Trophoblast cell (in vitro differentiated cells and primary cell): ENCODE measurements at places on chromosomes 2 and 18.

DNA sequence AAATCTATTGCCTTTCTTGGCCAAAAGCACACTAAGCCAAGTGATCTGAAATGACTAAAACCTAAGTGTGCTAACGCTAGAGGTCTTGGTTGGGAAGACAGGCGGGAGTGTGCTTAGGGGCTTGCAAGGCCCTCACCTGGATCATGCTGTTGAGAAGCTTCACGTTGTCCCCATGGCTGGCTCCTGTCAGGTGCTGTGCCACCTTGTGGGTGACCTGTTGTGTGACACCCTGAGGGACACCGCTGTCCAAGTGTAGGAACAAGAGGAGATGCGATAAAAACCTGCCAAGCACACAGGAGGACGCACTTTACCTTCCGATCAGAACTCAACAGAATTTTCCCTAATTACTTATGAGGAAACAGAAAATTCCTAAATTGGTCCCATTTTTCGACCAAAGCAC lies 50.8 kb downstream of the EPG5 start:
- peak; percentile 14 for DNase-seq

GRCh38 chr2:23445450-23445868 lies 60.5 kb downstream of the KLHL29 start:
- no peak for DNase-seq

- peak; percentile 31 for DNase-seq
Measured at GRCh38 chr2:11558214-11558886, 24.5 kb downstream of the GREB1 start.

- no peak for DNase-seq
Measured at GRCh38 chr2:110955556-110955955, 165.2 kb upstream of the BCL2L11 start.

GRCh38 chr18:59778434-59778833 lies 81.2 kb upstream of the CCBE1 start:
- peak; percentile 13 for DNase-seq

DNA sequence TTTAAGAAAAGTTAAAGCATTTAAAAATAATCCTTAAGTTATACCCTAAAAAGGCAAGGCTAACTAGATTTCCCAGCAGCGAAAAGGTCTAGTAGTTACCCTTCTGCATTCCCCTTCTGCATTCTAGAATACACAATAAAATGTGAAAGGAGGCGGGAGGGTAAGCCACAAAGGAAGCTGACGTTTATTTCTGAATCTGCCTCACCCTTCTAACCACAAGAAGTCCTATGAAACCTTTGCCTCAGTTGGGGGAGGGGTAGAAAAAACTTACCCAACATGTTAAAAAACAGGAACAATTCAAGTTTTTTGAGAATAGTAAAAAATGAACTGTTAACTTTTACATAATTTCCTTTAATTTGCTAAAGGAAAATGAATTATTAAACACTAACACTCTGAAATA lies 11.3 kb downstream of the STK17B start:
- DNase-seq = peak; percentile 82

DNA sequence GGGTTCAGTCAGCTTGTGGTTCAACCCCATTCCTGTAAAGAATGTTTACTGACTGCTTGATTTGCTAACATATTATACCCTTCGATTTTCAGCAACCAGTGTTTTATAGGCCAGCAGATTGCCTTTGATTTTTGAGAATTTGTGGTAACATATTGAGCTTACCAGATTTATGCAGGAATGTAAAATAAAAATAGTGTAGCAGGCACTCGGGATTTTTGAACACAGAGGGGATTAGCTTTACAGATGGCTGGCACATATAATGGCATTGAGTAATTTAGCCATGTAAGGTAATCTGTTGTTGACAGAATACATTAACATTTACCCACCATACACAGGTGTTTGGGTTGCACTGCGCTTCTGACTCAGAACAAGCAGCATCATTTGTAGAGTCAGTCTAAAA lies 354.0 kb downstream of the LRRTM1 start:
- DNase-seq = no peak

DNA sequence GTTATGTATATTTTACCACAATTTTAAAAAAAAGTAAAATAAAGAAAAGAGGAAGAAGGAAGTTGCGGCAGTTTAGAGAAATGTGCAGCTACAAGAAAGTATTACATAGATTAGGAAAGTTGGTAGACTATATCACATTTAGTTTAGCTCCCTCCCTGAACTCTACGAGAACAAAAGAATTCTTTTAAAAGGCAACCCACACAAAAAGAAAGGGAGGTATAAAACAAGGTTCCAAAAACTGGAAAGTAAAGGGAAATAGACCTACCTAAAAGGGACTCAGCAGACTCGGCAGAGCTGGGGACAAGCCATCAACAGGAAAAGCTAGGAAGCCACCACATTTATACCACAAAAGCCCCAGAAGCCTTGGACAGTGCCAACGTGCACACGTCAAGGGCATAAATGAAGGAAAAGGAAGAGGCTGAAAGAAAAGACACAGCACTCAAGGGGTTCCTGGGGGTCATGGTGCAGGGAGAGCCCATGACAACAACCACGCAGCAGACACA lies 9.1 kb downstream of the TMEM127 start:
- no peak for DNase-seq

DNA sequence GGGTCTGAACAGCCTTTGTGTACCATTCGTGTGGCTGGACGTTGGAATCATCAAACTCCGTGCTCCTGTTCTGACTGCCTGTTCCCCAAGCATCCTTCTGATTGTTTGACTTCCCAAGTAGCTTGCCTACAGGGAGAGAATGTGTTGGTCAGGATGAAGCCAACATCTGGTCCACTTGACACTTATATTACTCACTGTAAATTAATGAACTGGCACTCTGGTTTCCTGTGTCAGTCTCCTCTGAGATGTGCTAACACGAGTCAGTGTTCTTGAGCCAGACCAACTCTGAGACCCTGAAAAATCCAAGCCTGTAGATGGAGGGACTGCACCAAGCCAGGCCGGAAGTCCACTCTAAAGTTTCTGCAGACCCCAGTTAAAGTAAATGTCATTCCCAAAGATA lies 440.9 kb downstream of the ZNF516 start:
- no peak for DNase-seq

- no peak for DNase-seq
Measured at GRCh38 chr2:49004036-49004626, 150.2 kb downstream of the FSHR start.

DNA sequence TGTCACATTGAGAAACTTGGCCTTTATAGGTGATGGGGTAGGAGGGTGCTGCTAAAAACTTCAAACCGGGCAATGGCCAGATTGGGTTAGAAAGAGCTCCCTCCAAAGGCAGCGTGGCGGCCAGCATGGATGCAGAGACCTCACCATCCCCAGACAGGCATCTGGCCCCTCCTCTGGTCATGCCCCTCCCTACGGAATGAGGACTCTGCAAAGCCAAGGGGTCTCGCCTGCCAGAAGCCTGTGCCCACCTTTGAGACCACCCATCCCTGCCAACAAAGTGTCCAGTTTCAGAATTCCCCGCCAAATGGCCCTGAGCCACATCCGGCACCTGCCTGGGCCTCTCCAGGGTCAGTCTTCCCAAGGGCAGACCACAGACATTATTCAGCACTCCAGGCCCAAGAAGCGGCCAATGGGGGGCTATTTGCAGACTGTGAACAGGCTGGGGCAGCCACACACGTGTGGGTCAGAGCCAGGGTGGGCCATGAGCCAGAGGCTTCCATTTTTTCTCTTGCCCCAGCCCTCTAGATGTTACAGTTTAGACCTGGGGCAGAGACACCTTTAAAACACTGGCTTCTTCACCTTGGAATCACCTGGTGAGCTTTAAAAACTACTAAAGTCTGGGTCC lies 4.2 kb upstream of the ATP6V1B1 start:
- DNase-seq = no peak

- DNase-seq = no peak
Measured at GRCh38 chr2:69291004-69291650, 95.9 kb downstream of the GFPT1 start.

DNA sequence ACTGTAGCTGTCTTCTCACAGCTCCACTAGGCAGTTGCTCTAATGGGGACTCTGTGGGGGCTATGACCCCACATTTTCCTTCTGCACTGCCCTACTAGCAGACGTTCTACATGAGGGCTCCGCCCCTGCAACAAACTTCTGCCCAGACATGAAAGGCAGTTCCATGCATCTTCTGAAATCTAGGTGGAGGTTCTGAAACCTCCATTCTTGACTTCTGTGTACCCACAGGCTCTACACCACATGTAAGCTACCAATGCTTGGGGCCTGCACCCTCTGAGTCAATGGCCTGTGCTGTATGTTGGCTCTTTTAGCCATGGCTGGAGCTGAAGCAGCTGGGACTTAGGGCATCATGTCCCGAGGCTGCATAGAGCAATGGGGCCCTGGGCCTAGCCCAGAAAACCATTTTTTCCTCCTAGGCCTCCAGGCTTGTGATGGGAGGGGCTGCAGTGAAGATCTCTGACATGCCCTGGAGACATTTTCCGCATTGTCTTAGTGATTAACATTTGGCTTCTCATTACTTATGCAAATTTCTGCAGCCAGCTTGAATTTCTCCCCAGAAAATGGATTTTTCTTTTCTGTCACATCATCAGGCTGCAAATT lies 123.0 kb downstream of the MYCN start:
- DNase-seq = no peak

- DNase-seq = no peak
Measured at GRCh38 chr18:24958001-24958400, 394.0 kb downstream of the ZNF521 start.

DNA sequence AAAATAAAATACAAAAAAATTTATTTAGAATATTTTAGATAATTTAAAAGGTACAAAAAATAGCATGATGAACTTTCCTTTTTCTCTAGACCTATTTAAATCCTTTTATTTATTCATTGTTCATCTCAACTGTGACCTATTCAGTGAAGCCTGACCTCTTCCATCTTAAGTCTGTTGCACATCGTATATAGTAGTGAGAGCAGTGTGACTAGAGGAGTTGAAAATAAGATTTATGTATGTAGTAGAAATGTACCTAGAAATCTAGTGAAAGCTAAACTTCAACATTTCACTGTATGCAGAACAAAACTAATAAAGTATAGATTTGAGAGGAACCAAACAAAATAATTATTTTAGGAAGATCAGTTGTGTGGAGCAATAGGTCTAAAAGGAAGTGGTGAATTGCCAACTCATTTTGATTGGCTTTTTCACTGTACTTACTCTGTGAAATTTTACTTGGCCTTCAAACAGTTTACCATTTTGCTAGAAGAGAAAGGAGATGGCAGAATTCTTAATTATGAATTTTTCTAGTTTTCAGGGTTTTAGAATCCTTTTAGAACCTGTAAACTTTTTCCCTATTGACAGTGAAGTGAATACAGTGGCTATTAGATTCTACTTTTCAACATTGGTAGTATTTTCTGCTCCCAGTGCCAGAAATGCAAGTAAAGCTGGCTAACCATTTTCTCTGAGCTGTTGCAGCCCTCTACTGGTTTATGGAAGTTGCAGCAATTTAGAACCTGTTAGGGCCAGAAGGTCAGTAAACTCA lies 11.0 kb downstream of the ANKRD12 start:
- DNase-seq = peak; percentile 70

- DNase-seq = peak; percentile 19
Measured at GRCh38 chr18:47846431-47846830, 84.0 kb downstream of the SMAD2 start.

GRCh38 chr2:69340101-69340775 lies 46.8 kb downstream of the GFPT1 start:
- no peak for DNase-seq

GRCh38 chr2:63242747-63243146 lies 192.1 kb downstream of the OTX1 start:
- no peak for DNase-seq

- no peak for DNase-seq
Measured at GRCh38 chr2:62352031-62352430, 154.0 kb downstream of the TMEM17 start.

GRCh38 chr2:104851291-104852089 lies 2.4 kb upstream of the POU3F3 start:
- DNase-seq = no peak

DNA sequence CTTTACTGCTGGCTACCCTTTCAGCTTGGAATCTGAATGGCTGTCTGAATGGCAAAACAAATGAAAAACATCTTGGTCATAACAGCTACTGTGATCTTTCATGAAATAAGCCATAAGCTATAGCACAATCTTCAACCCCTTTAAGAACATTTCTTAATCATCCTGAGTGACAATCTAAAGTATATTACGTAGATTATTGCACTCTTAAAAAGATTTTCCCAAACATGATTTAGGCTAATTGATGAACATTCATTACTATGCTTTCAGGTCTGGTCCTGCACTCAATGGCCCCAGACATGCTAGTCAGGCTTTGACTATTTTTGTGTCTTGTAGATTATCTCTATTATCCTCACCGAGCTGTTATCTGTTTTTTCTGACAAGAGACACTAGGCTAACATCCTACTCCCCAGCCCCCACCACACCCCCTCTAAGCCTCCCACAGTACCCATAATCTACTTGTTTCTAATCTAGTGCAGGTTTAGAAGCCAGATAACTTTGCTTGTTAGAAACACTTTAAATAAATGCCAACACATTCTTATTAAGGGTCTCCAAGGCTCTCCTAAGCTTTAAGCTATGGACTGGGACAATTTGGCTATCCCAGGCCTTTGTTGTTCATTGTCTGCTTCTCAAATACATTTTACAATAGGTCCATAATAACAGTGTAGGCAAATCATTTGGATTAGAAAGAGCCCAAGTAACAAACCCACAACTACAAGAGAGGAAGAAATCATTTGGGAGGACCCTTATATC lies 4.2 kb downstream of the SMAD2 start:
- DNase-seq = no peak

- no peak for DNase-seq
Measured at GRCh38 chr2:135337071-135337470, 193.9 kb downstream of the ZRANB3 start.

- DNase-seq = peak; percentile 69
Measured at GRCh38 chr2:70960833-70961647, 17.4 kb upstream of the ANKRD53 start.

- no peak for DNase-seq
Measured at GRCh38 chr2:162370931-162371330, 27.0 kb downstream of the GCA start.

- DNase-seq = peak; percentile 31
Measured at GRCh38 chr2:150357770-150358467, 129.5 kb downstream of the RND3 start.

GRCh38 chr18:13558124-13558523 lies 168.2 kb downstream of the FAM210A start:
- peak; percentile 41 for DNase-seq

- DNase-seq = no peak
Measured at GRCh38 chr2:73053316-73054114, 18.0 kb downstream of the SFXN5 start.

DNA sequence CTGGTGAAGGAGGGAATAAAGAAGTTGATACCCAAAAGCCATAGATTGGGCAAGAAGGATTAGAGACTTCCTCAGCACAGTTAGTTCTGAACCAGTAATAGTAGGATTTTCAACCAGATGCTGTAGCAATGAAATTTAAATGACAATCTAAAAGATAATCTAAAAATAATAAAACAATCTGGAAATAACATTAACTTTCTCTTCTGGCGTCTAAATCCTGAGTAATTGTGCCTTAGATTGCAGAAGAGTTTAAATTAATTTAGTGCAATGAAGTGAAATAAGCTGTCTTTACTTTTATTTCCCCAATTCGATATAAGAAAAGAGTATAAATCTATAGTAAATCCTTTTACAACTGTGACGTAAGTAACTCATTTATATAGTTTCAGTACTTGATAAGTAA lies 186.8 kb upstream of the DOK6 start:
- DNase-seq = no peak
